ENCODE measurements at places on chromosomes 5 and 9. TPM values are rescaled to one million over a fixed set of nuclear protein-coding genes. Genes with fewer than 3 reads are reported as not detected.

GRCh38 chr5:90793183-90793582, 234.6 kb downstream of the ADGRV1 start:
- no peak for DNase-seq

Gene SREK1
- 47.3 TPM for total RNA-seq

DNA sequence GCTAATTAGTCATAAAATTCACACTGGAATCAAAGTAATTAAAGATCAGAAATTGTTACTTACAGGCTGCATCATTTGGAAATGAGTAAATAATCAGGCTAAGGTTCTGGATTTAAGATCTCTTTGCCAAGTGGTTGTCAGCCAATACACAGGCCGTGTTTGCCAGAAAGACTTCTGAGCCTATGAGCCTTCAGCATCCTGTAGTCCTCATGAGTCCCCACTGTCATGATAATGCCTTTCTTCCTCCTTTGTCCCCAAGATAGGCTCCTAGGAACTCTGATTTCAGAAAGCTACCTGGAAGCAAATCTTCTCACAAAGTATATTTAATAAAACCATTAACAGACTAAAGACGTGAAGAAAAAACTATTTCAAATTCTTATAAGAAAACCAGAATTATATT, 810.5 kb downstream of the DNAH5 start:
- no peak for DNase-seq

DNA sequence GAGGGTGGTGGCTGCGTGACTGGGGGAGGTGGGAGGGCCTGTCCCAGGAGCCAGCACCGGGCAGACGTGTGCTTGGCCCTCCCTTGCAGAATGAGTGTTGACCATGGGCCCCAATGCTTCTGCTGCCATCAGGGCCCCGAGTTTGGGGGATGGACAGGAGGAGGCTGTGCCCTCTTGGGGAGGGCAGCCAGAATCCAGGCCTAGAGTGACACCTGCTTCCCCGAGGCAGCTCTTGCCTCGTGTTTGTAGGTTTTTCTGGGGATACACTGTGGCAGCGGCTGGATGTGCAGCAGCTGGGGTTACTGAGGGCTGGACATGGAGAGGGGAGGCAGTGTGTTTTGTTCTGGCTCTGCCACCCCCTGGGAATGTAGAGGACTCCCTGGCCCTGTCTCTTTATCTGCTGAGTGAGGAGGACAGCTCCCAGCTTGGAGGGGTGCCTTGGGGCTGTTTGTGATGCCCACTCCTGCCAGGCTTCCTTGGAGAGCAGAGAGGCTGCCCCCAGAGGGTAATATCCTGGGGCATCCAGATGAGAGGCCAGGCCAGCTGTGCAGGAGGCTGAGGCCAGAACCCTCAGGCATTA, 22.7 kb downstream of the WNK2 start:
- no peak for DNase-seq

GRCh38 chr9:16145196-16145950, 592.5 kb downstream of the CCDC171 start:
- DNase-seq = no peak

Data from dermis microvascular lymphatic vessel endothelial cell (primary cell).